AG04449 (cell line): ENCODE measurements at places on chromosomes 13 and 19.
A peak's percentile ranks its signal among the peaks of the same experiment; 100 is the strongest.

GRCh38 chr13:45156565-45157361, 36.5 kb downstream of the GTF2F2 start:
- no peak for DNase-seq

GRCh38 chr13:43086181-43086580, 62.8 kb downstream of the DNAJC15 start:
- DNase-seq = no peak

GRCh38 chr13:26992951-26993719, 178.5 kb downstream of the USP12 start:
- no peak for DNase-seq

GRCh38 chr13:33676045-33676989, 141.6 kb upstream of the RFC3 start:
- DNase-seq = no peak

DNA sequence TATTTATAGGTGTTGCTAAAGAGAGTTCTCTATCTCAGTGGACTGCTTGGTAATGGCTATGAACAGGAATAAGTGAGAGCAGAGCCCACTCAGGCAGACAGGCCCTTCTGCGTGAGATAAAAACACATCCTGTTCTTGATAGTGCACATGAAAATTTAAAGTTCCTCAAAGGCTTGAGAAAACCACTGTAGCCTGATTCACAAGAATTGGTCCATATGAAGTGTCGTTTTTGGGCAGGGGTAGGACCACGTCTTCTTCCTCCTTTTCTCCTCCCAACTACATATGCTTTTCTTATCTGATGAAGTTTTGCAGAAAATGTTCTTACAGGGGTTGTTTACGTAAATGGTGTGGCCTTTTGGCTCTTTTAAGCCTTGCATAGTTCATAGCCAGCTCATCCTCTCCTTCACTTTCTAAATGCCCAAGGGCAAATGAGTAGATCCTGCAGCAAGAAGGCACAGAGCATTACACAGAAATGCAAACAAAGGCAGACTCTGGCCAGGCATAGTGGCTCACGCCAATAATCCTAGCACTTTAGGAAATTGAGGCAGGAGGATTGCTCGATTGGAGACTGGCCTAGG, 53.8 kb downstream of the RNF6 start:
- DNase-seq = peak; percentile 63

DNA sequence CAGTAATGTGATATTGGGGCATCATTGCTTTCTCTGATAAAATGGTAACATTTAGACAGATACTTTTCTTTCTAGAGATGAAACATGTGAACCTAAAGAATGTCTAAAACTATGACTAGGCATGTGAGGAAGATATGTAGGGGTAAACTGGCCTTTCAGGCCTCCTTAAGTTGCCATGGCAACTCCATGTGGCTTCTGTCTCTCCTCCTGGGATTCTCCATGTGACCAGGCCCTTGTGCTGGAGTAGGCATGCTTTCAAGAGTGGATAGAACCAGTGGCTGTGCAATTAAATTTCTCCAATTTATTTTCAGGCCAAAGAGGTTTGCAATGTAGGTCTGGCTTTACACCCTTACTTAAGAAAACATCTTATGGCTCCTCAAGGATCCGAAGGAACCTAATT, 130.8 kb downstream of the OLFM4 start:
- no peak for DNase-seq

DNA sequence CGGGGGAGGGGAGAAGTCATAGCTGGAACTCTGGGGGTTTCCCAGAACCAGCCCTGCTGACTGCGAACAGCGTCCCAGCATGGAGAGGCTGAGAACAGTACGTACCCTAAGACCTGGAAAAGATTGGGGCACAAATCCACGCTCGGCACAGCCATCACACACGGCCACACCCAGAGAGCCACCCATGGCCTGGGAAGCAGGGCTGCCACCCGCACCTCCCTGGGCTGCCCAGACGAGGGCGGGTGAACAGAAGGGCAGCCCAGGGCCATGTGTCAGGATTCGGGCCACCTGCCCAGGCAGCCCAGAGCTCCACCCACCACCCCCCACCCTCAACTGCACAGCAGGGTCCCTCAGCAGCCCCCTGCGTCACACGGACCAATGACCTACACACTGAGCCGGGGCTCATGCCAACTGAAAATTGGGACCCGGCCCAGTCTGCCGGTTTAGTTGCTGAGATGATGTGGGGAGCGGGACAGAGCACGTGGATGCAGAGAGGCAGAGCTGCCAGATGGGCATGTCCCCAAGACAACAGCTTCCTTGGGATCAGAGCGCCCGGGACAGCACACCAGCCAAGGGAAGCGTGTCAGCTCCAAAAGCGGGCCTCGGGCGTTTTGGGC, 8.5 kb downstream of the UBXN6 start:
- DNase-seq = no peak

DNA sequence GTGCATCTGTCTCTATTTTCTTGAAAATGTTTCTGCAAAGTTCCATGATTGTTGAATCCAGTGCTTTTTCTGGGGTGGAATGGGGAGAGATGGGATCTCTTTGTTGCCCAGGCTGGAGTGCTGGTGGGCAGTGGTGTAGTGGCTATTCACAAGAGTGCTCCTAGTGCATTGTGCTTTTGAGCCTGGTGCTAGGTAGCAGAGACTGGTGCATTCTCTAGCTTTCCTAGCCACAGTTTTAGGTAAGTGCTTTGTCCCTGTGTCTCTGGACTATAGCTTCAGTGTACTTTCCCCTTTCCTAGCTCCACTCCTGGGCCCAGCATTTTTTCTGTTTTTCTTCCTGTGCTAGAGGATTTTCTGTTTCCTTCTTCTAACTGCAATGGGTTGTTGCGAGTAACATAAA, 825.6 kb downstream of the SLITRK6 start:
- DNase-seq = no peak

- no peak for DNase-seq
Observed at GRCh38 chr19:35431145-35431807, 16.8 kb upstream of the FFAR2 start.

DNA sequence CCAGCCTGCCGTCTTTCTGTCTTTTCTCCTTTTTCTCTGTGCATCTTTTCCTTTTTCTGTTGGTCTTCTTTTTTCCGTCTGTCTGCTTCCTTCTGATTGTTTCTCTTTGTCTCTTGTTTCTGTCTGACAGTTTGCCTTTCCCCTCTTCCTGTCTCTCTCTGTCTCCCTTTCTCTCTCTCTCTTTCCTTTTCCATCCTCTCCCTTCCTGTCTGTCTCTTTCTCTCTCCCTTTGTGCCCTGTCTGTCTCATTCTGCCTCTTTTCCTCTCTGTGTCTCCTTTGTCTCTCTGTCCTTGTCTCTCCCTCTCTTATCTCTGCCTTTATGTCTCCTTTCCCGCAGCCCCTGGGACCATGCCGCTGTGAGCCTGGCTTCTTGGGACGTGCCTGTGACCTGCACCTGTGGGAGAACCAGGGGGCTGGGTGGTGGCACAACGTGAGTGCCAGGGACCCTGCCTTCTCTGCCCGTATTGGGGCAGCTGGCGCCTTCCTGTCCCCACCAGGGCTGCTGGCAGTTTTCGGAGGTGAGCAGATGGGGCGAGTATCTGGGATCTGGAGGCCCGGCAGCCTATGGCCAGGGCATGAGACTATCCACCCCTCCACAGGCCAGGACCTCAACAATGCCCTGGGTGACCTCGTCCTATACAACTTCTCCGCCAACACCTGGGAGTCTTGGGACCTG, 9.4 kb downstream of the MEGF8 start:
- no peak for DNase-seq

DNA sequence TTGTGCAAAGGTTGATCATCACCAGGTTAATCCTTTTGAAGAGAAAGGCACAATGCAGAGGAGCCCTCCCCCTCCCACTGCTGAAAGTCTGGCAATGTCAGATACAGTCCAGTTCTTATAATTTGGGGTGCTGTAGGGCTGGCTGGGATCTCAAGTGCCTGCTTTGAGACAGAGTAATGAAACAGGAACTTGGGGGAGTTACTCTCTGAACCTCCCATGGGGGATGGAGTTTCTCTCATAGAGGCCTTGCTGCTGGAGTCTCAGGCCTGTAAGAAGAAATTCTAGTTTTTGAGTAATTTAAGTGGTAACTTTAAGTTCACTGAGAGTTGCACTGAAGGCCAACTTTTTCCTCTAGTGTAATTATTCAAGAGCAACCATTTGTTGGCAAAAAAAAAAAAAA, 410.5 kb downstream of the KCNRG start:
- no peak for DNase-seq

- no peak for DNase-seq
Observed at GRCh38 chr13:36766295-36766694, 52.7 kb upstream of the RFXAP start.

- no peak for DNase-seq
Observed at GRCh38 chr13:71871844-71872243, 4.8 kb upstream of the DACH1 start.

- DNase-seq = no peak
Observed at GRCh38 chr13:47218611-47219010, 321.8 kb upstream of the HTR2A start.

DNA sequence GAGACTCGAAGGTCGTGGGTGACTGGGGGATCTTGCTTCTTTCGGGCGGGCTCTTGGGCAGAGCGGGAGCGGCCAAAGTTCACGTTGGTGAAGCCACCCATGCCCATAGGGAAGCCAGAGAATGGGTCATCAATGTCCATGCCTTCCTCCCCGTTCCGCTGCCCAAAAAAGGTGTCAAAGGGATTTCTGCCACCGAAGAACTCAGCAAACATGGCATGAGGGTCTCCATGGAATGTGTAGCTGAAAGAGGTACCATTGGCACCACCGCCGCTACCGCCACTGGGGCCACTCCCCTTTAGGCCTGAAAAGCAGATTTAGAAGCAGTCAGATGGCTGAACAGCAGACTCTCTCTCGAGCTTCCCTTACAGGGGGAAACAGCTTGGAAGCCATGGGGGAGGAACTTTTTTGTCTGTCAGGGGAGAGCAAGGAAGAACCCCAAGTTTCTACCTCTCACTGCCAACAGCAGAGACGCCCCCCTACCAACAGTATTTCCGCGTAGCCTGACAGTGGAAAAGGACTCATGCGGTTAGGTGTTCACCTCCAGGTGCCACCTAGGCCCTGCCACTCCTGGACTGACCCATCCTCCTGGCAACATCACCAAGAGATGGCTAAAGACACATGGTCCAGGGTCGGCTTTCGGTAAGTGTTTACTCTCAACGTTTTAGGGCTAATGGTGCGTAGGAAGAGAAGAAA, 1.3 kb downstream of the DNAJB1 start:
- DNase-seq = no peak

- DNase-seq = no peak
Observed at GRCh38 chr13:29271606-29272005, 323.9 kb downstream of the SLC7A1 start.

- DNase-seq = no peak
Observed at GRCh38 chr19:46732172-46732938, 13.5 kb upstream of the FKRP start.

DNA sequence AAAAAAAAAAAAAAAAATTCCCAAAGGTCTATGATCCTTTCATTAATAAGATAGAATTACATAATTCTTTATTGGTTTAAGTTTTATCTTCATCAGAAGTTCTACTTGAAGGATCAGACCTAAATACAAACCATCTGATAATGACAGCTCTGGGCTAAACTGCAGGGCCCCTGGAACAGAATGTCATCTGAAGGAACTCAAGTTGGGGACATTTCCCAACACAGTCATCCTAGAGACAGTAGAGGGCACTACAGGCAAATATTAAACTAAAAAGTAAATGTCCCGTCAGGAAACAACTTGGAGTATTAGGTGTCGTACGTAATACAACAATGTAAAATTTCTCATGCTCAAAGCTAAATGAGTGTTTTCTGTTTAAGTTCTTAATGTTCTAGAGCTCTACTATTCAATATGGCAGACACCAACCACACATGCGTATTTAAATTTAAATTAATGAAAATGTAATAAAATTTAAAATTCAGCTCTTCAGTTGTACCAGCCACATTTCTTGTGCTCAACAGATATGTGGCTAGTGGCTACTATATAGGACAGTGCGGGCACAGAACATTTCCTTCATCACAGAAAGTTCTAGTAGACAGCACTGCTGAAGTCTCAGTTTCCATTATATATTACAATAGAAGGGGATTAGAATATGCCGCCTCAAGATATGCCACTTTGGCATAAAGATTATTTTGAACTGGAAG, 21.8 kb upstream of the NAXD start:
- no peak for DNase-seq

DNA sequence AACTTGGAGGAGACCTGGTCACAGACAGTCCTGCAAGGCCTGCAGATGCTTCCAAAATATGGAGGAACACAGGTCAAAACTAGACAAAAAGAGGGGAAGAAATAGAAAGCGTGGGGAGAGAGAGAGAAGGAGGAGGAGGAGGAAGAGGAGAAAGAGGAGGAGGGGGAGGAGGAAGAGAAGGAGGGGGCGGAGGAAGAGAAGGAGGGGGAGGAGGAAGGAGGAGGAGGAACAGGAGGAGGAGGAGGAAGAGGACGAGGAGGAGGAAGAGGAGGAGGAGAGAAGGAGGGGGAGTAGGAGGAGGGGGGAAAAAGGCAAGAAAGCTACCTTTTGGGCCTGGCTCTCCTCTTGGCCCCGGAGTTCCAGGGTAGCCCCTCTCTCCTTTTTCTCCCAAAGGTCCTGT, 105.8 kb downstream of the COL4A1 start:
- no peak for DNase-seq

GRCh38 chr19:3202346-3202745, 16.6 kb downstream of the NCLN start:
- DNase-seq = no peak

- DNase-seq = no peak
Observed at GRCh38 chr13:42276683-42277082, 4.7 kb downstream of the AKAP11 start.

DNA sequence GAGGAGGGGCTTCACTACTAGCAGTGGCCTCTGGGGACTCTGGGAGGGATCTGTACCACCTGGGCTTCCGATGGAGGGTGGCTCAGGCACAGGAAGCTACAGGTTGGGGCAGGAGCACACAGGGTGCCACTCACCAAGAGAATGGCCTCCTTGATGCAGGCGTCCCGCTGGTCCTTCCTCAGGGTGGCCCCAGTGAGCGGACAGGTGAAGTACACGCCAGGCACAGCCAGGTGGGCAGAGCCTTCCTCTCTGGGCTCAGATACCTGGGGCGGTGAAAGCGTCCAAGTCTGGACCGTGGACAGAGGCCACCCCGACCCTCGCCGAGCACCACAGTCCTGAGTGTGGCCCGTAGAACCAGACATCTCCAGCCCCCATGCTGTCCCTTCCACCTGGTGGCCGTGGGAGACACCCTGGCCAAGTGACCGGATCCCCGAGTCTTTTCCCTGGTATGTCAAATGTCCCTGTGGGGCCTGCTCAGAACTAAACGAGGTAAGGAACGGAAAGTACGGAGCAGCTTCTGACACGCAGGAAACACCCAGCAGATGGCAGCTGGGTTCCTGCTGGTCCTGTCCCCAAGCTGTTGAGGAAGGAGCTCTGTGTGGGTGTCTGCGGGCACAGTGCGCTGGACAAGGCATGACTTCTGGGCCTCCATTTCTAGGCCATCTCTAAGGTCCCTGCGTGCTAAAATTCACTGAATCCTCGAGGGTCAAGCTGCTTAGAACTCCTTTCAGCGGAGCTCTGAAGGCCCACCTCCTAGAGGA, 5.2 kb downstream of the UBXN6 start:
- no peak for DNase-seq

GRCh38 chr13:51342706-51343105, 3.2 kb downstream of the SERPINE3 start:
- DNase-seq = peak; percentile 53

GRCh38 chr13:41111454-41111853, 21.1 kb downstream of the KBTBD6 start:
- DNase-seq = no peak

GRCh38 chr13:63129995-63130394, 1714.3 kb upstream of the PCDH20 start:
- no peak for DNase-seq

- no peak for DNase-seq
Observed at GRCh38 chr19:53192771-53193534, at the start of gene ZNF665. ZNF665 (minus strand) TSS chr19:53193358; CDS start chr19:53182898, 10,460 bp downstream.
